SK-N-SH treated with all-trans-retinoic acid at 6 μM for 48 hours (cell line): ENCODE measurements at places on chromosomes 5 and 9.

GRCh38 chr9:117104716-117105495 lies 310.0 kb downstream of the ASTN2 start:
- ATAC-seq: no peak

- peak; percentile 91 for ATAC-seq
Observed at GRCh38 chr5:52708463-52708862, 79.3 kb upstream of the ITGA1 start.

DNA sequence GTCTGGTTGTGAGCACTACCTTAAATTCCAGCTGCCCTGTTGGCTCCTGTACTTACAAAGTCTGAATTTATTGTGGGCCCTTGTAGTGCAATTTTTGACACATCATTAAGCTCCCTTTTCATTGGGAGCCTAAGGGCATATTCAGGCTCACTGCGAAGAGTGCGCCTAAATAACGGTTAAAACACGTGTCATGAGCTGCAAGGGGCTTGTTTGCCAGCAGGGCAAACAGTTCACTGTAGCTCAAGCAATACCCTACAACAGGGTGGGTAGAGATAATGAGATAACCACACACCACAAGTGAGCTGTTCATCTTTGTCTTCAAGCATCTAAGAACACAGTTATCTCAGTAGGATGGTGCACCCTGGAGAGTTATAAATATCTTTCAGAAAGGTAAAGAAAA lies 214.2 kb downstream of the SLF1 start:
- ATAC-seq: no peak

GRCh38 chr5:37792975-37793631 lies 46.7 kb downstream of the GDNF start:
- ATAC-seq: no peak

GRCh38 chr9:115073456-115073855 lies 44.5 kb downstream of the TNC start:
- ATAC-seq: no peak

DNA sequence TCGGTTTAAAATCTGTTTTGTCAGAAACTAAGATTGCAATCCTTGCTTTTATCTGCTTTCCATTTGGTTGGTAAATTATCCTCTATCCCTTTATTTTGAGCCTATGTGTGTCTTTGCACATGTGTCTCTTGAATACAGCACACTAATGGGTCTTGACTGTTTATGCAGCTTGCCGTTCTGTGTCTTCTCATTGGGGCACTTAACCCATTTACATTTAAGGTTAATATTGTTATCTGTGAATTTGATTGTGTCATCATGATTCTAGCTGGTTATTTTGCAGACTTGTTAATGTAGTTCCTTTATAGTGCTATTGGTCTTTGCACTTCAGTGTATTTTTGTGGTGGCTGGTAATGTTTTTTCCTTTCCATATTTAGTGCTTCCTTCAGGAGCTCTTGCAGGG lies 36.3 kb upstream of the SMIM15 start:
- no peak for ATAC-seq

DNA sequence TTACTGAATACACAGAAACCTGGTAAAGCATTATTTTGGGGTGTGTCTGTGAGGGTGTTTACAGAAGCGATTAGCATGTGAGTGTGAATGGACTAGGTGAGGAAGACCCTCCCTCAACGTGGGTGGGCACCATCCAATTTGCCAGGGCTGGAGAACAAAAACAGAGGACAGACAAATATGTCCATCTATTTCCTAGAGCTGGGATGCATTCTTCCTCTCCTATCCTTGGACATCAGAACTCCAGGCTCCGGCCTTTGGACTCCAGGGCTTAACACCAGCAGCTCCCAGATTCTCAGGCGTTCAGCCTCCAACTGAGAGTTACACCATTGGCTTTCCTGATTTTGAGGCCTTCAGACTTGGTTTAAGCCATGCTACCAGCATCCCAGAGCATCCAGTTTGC lies 65.8 kb upstream of the CHD1 start:
- no peak for ATAC-seq

DNA sequence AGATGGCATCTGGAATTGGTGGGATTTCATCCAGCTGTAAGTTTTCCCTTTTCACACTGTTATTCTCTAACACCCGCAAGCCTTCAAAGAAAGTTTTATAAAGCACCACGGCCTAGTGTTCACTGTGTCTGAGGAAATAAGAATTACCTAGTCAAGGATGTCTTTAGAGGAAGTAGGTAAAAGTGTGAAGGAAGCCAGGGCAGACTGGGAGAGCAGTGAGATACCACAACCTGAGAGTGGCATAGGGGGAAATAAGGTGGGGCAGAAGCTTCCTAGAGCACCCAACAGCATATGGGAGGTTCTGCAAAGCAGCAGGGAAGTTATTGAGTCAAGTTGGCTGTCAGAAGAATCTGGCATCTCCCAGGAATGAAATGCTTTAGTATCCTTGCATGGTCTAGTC lies 241.2 kb downstream of the CETN3 start:
- no peak for ATAC-seq

DNA sequence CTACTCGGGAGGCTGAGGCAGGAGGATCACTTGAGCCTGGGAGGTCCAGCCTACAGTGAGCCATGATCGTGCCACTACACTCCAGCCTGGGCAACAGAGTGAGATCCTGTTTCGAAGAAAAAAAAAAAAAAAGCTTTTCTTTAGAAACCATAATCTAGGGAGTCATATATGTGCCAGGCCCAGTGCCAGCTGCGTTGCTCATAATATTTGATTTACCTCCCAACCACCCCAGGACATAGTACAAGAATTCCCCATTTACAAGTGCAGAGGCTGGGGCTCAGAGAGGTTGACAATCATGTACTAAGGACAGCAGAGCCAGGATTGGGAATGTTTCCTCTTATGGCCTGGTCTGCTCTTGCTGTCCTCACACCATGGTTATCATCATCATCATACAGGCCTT lies 25.1 kb upstream of the TRIM14 start:
- ATAC-seq: no peak

DNA sequence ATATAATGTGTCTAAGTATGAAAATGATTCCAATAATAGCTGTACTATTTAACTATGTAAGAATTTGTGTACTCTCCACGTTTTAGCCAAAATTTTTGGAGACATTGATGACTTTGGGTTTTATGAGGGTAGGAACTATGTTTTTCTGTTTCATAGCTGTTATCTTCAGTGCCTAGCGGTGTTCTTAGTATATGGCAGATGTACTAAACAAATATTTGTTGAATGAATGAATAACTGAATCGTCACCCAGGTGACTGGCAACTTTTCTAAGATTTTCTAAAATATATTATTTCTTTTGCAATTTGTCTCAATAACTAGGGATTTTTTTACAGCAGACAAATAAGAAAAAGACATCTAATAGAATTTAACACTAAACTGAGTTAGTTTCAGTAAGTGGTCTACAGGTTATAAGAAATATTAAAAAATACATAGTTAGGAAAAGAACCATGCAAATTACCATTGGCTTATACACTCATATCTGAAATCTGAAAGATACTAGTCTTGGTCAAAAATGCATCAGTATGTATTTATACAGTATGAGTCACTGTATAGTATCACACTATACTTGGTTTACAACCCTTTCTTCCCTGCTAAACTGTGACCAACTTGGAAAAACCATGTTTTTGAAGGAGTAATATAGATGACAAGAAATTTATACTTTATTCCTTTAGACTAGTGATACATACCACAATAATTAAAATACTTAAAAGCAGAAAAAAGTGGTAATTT lies 10.5 kb upstream of the ERCC6L2 start:
- no peak for ATAC-seq

DNA sequence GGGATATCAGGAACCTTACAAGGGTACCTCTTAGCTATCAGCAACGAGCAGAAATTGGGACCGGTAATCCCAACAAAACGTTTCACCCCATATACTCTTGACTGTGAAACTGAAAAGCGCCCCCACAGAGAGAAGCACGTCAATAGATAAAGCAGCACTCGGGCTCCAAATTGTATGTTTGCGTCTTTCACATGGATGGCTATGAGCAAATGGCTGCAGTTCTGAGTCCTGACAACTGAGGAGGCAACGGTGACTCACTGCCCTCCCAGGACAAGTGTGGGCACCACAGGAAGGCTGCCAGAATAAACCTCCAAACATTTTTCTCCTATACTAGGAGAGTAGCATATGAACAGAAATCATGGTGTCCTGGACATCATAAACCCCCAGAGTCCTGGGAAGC lies 36.6 kb downstream of the SEMA4D start:
- ATAC-seq: peak; percentile 92

DNA sequence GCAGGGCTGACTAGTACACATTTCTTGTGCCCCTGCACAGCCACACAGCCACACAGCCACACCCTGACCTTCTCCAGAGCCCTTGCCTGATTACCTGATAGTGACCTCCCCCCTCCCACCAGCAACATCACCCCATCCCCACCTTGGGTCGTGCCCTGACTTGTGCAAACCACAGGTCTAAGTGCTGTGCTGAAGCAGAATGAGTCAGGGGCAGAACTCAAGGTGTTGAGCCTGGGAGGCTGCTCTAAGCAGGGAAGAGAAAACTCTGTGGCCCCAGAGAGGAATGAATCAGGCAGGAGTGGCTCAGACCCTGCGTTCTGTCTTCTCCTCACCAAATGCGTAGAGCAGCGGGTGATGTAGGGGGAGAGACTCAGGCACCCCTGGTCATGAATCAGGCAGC lies 24.3 kb upstream of the FAT2 start:
- ATAC-seq: no peak

DNA sequence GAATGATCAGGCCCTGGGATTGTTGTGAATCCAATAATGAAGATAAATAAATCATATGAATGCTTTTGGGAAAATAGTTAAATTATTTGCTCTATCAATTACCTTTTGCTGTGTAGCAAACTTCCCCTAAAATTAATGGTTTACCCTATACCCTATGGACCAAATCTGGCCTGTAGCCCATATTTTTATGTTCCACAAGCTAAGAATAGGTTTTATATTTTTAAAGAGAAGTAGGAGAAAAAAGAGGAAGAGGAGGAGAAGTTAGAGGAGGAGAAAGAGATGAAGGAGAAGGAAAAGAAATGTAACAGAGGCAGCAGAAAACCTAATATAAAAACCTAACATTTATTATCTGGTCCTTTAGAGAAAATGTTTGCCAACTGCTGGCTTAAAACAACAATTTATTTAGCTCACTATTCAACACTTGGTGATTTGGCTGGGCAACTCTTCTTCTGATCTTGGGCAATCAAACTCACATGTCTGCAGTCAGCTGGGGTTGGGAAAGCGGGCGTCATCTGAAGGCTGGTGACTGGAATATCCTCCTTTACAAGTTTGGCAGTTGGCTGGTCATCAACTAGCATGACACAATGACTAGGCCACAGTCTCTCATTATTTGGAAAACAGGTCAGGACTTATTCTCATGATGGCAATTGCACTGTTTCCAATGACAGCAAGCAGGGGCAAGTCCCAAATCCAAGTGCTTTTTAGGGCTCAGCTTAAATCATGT lies 522.9 kb downstream of the RASEF start:
- ATAC-seq: no peak

- ATAC-seq: no peak
Observed at GRCh38 chr9:17532461-17532860, 46.4 kb upstream of the SH3GL2 start.

DNA sequence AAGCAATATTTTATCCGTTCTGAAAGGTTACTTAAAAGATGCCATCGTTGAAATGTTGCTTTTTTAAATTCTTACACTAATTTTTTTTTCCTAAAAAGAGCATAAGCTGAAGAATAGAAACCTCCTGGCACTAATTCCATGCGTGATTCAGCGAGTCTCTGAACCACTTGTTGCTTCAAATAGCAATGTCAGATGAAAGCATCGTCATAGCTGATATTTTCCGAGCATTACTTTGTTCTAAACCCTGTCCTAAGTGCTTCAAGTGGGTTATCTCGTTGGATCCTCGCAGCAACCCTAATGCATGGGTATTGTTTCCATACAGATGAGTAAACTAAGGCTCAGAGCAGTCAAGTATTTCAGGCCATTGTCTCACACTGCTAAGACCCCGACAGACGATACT lies 79.7 kb downstream of the CDH6 start:
- ATAC-seq: no peak

GRCh38 chr9:88990729-88991065 lies 571 bp upstream of the S1PR3 start:
- ATAC-seq: peak; percentile 15

GRCh38 chr5:175922192-175922885 lies 45.8 kb downstream of the THOC3 start:
- ATAC-seq: peak; percentile 89

GRCh38 chr5:157247267-157247666 lies 18.7 kb upstream of the CYFIP2 start:
- ATAC-seq: no peak

DNA sequence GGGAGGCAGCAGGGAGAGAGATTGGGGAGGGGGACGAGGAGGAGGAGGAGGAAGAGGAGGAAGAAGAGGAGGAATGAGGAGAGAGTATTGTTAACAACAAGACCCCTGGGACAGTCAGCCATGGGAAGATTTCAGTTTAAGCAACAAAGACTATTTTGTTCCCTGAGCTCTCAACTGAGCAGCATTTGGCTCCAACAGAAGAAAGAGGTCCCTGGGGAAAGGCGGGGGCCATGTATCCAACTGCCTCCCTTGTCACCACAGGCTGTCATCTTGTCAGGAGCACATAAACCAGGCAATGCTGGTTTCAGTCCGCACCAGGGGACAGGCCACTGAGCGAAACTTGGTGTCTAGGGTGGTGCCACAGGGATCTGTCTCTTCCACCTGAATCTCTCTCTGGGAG lies 316.1 kb downstream of the TLE1 start:
- ATAC-seq: no peak

GRCh38 chr9:135819905-135820304 lies 87.4 kb downstream of the CAMSAP1 start:
- no peak for ATAC-seq

- no peak for ATAC-seq
Observed at GRCh38 chr9:7123743-7124142, 366.0 kb downstream of the KDM4C start.

DNA sequence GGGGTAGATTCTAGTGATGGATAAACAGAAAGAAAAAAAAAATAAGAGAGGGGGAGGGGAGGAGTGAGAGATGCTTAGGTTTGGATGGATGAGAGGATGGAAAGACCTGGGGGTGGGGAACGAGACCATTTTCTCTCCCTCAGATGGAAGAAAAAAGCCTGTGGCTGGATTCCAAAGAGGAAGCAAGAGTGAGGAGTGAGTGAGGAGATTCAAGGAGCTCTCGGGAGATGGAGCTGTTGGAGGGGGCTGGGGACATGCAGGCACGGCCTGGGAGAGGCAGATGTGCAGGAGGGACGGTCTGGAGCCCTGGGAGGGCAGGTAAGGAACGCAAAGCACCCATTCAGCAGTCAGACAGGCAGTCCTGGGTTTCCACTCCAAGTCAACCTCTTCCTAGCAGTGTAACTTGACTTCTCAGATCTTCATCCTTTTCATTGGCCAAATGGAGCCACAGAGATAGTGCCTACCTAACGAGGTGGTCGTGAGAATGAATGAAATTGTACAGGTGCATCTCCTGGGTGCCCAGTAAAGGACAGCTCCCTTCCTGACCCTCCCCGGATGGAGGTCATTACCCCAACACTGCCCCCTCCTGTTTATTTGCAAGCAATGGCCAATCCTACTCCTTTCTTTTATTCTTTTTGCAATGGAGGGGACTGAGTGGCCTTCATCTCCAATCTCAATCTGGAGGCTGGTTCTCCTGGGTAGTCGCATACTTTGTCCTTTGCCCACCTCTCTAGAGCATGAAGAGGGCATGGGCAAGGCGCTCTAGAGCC lies 52.2 kb downstream of the PCDH1 start:
- peak; percentile 73 for ATAC-seq

GRCh38 chr9:77454663-77455062 lies 193.5 kb downstream of the GNA14 start:
- no peak for ATAC-seq
